AG09319 (cell line): ENCODE measurements at places on chromosomes 12 and 14.

GRCh38 chr12:46256942-46257341 lies 11.9 kb downstream of the SLC38A1 start:
- DNase-seq, result no peak

DNA sequence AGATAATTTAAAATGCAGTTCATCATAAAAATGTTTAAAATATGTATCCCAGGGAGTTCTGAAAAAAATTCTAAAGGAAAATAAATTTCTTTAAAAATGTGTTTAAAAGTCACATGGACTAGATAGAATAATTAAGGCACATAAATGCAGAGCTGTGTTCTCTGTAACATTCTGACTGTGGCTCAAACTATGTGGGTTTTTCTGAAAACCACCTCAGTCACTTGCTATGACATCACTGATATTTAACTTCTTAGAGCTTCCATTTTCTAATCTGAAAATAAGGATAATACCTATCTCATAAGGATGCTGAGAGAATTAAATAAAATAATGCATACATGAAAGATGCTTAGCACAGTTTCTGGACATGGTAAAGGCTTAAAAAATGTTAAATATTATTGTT lies 107.3 kb downstream of the SLC41A2 start:
- DNase-seq, result no peak

- DNase-seq, result no peak
These were observed 80.0 kb downstream of the B4GALNT3 start for GRCh38 chr12:539540-540310.

DNA sequence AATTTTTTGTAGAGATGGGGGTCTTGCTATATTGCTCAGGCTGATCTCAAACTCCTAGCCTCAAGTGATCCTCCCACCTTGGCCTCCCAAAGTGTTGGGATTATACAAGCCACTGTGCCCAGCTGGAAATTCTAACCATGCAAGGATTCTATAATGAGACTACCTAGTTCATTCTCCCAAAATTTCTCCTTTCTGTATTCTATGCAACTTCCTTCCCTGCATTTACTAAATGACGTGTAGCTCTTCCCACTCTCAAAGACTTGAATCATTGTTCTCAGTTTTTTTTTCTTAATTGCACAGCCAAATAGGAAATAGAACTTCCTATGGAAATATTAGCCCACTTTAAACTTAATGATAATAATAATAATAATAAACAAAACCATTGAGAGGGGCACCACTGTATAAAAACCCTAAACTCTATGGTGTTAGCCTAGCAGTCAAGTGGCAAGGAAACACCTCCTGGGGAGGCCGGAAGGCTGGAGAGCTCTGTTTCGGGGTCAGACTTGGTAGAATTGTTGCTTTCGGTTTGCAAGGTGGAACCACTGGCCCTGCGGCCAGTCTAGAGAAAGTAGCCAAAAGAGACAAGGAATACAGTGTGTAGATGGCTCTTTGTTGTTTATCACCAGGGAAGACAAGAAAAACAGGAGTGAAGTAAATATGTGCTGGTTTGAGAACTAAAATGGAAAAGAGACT lies 40.0 kb upstream of the TESC start:
- DNase-seq, result no peak

DNA sequence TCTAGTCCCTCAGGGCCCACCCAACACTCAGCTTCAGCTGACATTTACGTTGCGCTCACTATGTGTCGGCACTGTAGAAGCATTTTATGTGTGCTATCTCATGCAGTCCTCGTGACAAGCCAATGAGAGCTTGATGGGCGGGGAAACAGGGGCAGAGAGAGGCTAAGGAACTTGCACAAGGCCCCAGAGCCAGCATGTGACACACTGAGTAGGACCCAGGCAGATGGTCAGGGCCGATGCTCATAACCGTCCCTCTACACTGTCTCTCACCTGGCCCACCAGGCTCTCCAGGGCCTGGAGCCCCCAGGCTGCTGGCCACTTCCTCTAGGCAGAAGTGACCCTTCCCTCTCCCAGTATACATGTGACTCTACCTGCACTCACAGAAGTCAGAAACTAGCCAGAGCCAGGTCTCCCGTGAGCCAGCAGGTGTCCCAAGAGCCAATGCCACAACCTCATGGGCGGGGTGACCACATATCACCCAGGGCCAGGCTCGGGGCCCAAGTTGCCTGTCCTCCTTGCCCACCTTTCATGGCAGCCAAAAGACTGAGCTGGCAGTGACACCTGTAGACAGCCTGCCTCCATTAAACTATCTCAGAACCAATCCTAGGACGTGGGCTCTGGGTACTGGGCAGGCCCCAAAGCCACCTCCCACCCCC lies 38.3 kb downstream of the TTC7B start:
- DNase-seq, result no peak

- DNase-seq, result no peak
These were observed 106.1 kb upstream of the PLXNC1 start for GRCh38 chr12:94042321-94042720.

GRCh38 chr14:60313093-60313492 lies 64.1 kb downstream of the PPM1A start:
- no peak for DNase-seq

- DNase-seq, result no peak
These were observed 86.6 kb upstream of the FRMD6 start for GRCh38 chr14:51564986-51565604.

GRCh38 chr12:81779216-81779615 lies 20.1 kb upstream of the PPFIA2 start:
- DNase-seq, result no peak

DNA sequence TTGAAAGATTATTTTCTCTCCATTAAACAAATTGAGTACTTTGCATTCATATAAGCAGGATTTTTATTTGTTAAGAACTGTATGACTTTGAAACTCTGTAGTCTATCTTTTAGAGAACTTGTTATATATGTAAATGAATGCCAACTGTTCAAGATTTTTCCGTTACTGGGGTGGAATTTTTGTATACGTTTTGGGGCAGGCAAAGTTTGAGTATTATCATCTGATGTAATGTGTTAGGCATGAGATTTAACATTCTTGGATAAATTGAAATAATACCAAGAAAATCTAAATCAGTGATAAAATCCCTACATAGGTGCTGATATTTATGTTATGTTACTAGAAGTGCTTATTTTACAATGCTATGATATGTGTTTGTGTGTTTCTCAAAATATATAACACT lies 8.4 kb downstream of the CNOT2 start:
- no peak for DNase-seq

- peak; percentile 99 for DNase-seq
These were observed 175.8 kb downstream of the TTC8 start for GRCh38 chr14:89000007-89000942.

- no peak for DNase-seq
These were observed 107.4 kb downstream of the RPS29 start for GRCh38 chr14:49478784-49479183.

- no peak for DNase-seq
These were observed 21.5 kb downstream of the GNPNAT1 start for GRCh38 chr14:52769887-52770286.

DNA sequence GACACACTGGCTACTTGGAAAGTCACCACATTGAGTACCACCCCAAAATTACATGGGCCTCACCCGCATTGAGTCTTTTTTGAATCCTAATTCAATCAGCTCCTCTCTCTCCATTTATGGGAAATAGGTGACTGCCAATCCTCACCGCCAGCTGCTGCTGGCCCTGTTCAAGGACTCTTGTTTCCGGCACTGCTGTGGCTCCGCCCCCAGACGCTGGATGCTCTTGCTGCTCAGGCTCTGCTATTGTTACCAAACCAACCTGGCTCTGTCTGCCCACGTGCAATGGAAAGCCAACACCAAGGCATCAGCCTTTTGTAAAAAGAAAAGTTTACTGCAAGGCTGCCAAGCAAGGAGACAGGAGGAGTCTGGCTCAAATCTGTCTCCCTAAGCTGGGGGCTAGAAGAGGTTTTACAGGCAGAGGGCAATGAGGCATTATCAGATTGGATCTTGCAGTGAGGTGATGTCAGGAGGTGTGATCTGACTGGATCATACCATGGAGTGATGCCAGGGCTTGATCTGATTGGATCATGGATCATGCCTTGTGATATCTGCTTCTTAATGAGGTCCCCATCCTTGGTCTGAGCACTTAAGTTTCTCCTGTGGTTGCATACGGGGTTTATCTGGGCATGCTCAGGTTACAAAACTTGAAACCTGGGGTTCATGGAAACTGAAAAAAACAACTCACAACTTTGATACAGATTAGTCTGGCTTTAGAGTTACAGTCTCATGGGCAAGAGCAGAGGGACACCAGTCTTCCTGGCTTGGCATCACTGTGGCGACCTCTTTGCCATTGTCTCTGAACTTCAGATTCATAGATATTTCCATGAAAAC lies 117.1 kb upstream of the SLC35F4 start:
- DNase-seq, result no peak
